ENCODE measurements at places on chromosomes 5 and 9.

GRCh38 chr9:29773676-29774075, 2200.4 kb upstream of the C9orf72 start:
- no peak for DNase-seq

DNA sequence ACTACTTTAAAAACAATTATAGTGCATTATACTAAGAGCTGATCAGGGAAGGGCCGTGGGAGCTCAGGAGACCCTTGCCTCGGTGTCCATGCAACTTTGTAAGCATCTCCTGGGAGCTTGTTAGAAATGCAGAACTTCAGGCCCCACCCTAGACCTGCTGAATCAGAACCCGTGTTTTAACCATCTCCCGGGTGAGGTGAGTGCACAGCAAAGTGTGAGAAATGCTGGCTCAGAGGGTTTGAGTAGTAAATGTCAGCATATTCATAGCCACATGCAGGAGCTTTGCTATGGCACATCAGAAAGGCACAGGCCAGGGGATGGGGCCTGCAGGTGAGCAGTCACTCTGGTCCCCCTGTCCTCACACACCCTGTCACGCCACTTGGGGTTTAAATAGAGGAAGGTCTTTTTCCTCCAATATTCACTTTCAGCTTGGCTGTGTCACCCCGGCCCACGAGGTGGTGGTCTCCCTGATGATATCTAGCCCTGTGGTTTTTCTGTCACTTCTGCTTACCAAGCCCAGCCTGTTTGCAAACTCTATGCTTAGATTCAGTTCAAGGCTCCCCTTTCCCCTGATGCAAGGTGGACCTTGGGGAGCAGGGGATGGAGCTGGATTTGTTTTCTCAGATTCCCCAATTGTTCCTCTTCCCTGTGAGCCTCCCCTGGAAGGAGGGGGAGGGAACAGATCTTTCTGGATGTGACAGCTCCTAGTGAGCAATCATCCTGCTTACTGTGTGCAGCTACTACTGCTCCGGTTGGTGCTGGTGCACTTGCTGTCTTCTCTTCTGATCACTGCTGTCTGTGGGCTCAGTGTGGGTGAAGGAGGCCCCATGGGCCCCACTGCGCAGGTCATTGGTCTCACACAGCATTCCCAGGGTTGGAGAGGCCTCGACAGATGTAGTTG, 51.8 kb upstream of the TGFBR1 start:
- no peak for DNase-seq

GRCh38 chr5:82022499-82022898, 50.7 kb downstream of the ATG10 start:
- DNase-seq, result no peak

DNA sequence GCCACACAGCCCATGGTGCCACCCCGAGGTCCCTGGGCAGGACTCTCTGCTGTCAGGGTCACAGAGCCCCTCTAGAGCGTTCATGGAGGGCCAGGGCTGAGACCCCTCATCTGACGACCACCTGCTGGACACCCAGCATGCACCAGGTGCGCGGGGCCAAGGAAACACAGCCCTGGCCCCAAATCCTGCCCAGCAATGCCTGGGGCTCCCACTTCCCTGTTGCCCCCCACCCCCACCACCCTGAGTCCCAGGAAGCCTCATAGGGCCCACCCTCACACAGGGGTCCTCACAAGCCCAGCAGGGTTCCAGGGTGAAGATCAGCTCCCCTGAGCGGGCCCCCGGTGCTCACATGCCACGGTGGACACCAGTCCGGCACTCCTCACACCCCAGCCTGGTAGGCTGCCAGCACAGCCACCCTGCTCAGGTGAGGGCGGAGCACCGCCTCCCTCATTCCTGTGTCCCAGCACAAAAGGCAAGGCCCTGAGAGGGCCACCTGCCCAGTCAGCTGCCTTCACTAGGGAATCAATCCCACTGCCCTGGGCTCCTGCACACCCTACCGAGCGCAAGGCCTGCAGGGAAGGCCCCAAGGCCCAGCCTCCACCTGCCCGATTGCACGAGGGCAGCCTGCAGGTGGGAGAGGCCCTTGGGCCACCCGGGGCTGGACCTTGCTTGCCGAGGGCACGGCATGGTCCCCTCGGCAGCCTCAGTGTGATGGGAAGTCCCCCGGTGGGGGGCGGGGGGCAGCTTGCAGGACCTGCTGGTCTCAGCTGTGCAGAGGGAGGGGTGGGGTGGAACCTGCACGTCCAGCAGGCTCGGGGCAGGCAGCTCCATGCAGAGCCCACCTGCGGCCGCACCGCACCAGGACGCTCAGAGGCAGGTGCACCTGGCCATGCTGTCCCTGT, 56.4 kb upstream of the UBAC1 start:
- no peak for DNase-seq

DNA sequence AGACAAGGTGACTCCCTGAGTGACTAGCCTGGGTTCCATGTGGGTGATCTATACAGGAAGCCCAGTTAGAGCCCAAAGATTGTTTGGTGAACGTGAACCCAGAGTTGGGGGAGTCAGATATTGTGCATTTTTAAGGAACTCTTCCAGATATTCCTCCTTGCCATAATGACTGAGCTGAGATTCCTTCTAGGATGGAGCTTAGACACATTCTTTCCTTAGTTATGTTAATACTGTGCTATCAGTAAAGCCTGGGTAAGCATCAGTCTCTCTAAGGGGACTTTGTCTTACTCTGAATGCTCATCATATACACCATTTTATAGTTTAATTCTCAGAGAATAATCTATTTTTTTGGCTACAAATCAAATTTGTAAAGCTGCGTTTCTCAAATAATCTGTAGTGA, 68.1 kb downstream of the FOXB2 start:
- DNase-seq, result no peak

DNA sequence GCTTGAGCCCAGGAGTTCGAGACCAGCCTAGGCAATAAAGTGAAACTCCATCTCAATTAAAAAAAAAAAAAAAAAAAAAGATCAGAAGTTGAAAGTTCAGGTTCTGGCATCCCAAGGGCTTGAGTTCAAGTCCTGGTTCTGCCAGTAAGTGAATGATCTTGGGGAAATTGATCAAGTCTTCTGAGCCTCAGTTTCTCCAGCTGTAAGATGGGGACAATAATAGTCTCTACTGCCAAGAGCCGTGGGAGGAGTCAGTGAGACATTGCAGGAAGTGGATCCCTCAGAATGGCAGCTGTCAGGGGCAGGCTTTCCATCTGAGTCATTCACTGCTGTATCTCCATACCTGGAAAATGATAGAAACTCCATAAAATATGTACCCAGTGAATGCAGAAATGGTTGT, 37.8 kb upstream of the FUBP3 start:
- DNase-seq, result no peak

DNA sequence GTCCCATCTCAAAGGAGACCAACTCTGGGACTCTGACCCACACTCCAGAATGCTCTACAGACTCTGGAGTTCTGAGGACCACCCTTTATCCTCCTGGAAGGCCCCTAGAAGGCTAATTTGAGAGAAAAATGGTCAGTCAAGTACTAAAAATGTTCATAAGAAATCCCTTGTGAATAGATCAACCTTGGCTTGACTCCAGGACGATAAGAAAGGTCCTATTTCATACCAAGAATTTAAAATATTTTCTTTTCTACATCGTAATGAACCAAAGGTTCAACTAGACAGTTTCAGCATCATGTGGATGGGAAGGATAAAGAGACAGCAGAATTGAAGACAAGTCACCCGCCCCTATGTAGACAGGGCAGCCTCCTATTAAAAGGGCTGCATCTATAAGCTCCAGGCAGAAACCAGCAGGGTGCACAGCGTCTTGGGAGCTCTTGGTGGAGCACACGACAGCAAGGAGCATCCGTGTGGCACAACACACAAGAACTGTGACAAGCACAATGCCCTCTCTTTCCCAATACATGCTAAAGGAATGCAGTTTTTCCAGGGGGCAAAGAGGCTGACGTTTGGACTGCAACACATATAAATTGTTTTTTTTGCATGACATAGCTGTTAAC, 38.3 kb downstream of the RASEF start:
- no peak for DNase-seq
